ENCODE measurements at places on chromosomes 5 and 9.

DNA sequence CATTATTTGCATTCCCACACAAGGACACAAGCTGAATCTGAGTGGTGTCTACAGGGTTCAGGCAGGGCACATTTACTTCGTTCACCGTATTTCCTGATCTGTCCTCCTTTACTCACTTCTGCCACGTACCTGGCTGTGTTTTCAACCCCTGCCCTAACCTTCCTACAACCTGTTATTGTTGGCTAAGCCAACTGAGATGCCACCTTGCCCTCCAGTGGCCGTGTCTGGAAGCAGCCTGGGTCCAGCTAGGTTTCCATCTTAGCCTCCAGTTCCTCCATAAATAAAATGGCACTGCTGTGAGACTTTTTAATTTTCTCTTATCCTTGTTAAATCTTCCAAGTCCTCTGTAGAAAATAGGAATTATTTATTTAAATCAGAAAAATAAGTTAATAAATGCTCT is 64.8 kb downstream of the ATP10B start:
- peak; percentile 44 for DNase-seq

DNA sequence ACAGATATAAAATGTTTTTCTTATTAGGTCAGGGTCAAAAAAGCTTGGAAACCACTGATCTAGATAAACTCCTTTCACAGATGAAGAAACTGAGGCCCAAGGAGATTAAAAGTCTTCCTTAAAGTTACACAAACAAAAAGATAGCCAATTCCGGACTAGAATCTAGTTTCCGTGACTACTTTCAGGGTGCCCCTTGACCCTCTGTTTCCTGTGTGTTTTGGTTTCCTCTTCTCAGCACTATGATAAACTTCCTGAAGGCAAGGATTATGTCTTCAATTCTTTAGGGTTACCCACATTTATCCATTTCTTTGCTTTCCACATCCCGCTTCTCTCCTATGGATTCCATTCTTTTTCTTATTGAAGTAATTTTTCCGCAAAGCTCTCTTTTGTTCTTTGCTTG is 83.1 kb downstream of the ADAMTS12 start:
- DNase-seq: no peak

- DNase-seq: no peak
Measured at GRCh38 chr9:82404881-82405280, 416.3 kb downstream of the SPATA31D1 start.

DNA sequence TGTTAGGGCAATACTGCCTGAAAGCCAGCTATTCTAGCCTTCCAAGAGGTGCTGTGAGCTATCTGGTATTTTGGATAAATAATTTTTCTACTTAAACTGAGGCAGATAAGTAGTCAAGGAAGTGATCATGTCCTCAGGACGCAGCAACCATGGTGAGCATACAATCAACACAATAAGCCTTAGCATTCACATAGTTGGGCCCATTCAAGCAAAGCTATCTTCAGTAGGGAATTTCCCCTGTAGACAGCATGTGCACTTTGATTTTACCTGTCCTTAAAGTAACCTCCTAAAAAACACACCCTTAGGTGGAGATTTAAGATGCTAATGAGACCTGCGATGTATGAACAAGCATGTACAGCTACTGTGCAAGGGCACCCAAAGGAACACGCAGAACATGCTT is 76.2 kb upstream of the HCN1 start:
- no peak for DNase-seq

GRCh38 chr9:116276651-116277121 is 123.1 kb downstream of the PAPPA start:
- no peak for DNase-seq

DNA sequence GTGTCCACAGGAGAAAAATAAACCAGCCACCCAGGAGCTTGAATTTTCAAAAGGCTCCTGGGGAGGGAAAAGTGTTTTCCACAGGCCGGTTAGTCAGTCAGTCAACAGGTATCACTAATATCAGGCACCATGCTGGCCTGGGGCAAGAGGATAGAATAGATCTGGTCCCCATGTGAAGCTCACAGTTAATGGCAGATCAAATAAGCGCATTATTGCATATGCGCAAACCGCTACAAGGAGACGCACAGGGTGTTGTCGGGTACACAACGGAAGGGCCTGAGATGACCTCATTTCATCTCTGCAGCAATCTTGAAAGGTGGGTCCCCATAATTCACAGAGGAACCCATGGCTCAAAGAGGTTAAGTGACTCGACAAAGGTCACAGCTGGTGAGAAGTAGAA is 260.7 kb downstream of the CRB2 start:
- DNase-seq: no peak

- no peak for DNase-seq
Measured at GRCh38 chr5:163330723-163331668, 106.4 kb upstream of the CCNG1 start.

- no peak for DNase-seq
Measured at GRCh38 chr5:176941951-176942350, 42.8 kb upstream of the HK3 start.

GRCh38 chr5:119694284-119694683 is 64.9 kb downstream of the FAM170A start:
- DNase-seq: no peak

- no peak for DNase-seq
Measured at GRCh38 chr5:105882956-105883481, 1787.7 kb downstream of the EFNA5 start.

DNA sequence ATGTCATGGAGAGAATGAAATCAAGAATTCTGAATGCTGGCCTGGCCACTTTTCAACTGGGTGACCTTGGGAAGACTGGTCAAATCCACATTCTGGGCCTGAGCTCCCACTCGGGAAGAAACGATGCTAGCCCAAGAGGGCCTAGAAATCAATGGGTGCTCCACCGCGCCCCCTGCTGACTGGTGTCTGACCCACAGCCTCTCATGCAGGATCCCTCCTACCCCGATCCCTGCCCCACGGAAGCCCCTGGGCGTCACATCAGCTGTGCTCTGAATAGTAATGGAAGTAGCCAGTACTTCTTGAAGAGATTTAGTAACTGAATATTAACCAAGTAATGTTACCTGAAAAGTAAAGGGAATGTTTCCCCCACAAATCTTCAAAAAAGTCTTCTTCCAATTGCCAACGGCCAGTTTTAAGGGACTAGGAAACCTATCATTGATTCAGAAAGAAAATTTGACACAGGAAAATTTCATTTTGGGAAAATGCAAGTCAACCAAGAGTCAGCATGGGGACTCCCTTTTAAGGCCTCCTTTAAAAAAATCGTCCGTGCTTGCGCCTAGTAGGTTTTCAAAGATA is 43.9 kb downstream of the CRB2 start:
- no peak for DNase-seq

- no peak for DNase-seq
Measured at GRCh38 chr9:74132986-74133385, 364.1 kb upstream of the RORB start.

DNA sequence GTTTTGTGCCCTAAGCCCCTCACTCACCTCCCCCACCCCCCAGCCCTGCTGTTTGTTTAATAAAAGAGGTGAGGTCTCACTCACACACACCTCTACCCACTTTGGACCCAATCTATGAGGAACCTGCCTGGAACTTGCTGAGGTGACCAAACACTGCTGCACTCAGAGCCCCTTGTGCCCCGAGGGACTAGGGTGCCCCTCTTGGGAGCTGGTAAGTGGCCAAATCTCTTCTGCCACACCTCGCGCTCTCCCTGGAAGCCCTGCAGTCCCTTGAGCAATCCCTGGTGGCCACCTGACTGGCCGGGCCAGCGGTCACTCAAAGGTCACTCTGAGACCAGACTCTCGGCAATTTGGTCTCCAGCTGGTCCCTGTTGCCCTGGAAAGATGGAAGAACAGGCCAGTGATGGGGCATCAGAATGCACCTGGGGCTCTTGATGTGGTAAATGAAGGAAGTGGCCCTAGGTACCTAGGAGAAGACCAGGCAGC is 157.2 kb downstream of the MED10 start:
- DNase-seq: no peak

DNA sequence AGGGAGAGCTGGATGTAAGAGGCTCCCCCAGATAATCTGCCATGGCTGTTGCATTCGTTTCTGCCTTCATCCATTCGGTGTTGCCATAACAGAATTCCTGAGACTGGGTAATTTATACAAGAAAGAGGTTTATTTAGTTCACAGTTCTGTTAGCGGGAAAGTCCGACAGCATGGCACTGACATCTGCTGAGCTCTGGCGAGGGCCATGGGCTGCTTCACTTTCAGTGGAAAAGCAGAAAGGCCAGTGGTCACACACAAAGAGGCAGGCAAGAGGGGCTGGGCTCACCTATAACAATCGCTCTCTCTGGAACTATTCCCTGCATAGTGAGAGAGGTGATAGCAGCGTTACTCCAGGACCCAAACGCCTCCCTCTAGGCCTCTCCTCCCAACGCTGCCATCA is 305.9 kb downstream of the MLLT3 start:
- DNase-seq: no peak

DNA sequence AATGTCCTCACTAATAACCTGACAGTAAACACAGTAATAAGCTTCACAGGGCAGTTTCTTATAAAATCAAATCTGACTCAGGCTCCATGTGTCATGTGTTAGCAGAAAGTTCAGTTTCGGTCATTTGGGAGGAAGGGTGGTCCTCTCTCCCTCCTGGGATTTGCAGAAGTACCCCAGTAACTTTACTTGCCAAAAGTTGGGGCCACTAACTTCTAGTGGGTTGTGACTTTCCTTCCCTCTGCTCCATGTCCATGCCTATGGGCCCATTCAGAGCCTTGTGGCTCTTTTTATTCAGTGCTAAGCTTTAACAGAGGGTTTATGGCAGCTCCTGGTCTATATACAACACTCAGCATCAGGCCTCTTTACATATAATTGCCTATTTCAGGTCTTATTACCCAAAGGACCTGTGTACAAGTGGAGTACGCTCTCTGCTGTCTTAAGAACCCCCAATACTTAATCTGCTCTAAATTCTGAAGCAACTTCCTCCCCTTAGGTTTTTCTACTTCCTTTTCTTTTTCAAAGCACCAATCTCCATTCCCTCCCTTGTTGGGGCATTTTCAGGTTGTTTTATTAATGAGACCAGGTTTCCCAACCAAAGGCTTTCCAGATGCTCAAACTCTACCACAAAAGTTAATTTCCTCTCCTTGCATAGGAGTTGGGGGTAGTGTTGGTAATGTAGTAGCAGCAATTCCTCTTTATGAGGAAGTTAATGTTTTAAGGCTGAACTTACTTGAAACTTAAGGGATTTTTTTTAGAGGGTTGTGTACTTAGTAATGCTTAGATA is 107.7 kb downstream of the CCDC192 start:
- no peak for DNase-seq

- no peak for DNase-seq
Measured at GRCh38 chr9:77469515-77470231, 178.4 kb downstream of the GNA14 start.

GRCh38 chr5:133508845-133509741 is 103.2 kb downstream of the FSTL4 start:
- DNase-seq: no peak

- DNase-seq: no peak
Measured at GRCh38 chr5:52909192-52909591, 80.0 kb upstream of the ITGA2 start.

DNA sequence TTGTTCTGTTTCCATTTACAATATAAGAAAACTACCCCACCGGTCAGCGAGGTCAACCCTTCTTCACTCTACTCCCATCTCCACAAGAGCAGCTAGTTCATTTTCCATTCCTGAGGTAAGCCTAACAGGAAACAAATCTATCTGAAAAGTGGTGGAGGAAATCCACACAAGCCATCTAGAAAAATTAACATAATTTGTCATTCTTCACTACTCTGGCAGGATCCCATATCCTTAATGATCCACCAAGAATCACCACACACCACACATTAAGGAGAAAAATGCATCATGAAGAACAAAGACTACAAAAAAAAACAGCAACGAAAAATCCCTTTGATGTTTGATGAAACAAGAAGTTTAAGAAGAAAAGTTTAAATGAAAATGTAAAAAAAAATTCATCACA is 1771.0 kb downstream of the EFNA5 start:
- DNase-seq: no peak

DNA sequence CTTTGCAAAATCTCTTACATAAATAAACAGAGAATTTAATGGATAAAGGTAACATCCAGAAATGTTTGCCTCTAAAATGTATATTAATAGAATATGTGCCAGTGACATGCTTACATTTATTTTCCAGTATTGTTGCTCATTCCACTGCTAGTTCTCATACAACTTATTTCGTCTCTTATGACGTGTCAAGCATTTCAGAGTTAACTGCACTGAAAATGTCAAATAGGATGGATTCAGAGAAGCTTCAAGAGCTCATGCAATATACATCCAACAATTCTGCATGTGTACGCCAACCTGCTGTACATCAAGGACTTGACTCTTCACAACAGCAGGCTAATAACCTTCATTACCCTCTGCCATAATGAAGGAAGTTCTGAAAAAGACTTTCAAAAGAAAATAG is 386.2 kb upstream of the IZUMO3 start:
- no peak for DNase-seq

DNA sequence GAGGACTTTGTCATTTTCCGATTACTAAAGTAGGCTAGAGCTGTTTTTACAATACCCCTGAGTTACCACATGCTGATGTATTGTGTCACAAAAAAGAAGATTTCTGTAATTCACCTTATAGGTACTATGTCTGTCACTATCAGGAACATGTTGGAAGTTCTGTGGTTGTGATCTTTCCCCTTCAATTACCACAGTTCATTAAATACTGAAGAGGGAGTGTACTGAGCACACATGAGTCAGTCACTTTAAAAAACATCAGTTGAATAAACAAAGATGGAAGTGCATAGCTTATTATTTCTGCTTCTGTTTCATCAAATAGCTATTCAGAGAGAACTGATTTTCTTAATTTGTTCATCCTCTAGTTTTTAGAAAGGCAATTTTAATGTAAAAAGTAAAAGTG is 31.7 kb downstream of the AP3S1 start:
- peak; percentile 42 for DNase-seq

- DNase-seq: no peak
Measured at GRCh38 chr9:15361737-15362136, 54.7 kb upstream of the TTC39B start.

DNA sequence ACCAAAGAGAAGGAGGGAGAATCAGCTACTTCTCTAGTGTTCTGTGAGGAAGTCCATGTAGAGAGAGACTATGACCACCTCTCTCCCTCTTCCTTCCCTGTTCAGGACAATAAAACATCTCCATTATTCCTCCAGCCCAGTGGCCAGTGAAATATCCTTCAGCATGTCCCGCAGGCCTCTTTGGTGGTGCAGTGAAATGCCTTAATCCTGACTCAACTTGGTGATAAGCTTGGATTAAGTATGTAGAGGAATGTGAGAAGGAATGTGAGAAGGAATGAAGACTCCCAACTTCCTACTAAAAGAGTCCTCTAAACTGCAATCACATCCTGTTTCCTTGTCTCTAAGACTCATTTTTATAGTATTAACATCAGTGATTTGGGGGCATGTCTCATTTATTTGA is 167.3 kb downstream of the TRPM3 start:
- DNase-seq: no peak

All from NCI-H774 (cell line).